Mesenteric fat pad (tissue), 1 donor: ENCODE measurements at places on chromosomes 1 and 21.

GRCh38 chr1:231236938-231237337 is 4.1 kb upstream of the GNPAT start:
- DNase-seq = no peak

DNA sequence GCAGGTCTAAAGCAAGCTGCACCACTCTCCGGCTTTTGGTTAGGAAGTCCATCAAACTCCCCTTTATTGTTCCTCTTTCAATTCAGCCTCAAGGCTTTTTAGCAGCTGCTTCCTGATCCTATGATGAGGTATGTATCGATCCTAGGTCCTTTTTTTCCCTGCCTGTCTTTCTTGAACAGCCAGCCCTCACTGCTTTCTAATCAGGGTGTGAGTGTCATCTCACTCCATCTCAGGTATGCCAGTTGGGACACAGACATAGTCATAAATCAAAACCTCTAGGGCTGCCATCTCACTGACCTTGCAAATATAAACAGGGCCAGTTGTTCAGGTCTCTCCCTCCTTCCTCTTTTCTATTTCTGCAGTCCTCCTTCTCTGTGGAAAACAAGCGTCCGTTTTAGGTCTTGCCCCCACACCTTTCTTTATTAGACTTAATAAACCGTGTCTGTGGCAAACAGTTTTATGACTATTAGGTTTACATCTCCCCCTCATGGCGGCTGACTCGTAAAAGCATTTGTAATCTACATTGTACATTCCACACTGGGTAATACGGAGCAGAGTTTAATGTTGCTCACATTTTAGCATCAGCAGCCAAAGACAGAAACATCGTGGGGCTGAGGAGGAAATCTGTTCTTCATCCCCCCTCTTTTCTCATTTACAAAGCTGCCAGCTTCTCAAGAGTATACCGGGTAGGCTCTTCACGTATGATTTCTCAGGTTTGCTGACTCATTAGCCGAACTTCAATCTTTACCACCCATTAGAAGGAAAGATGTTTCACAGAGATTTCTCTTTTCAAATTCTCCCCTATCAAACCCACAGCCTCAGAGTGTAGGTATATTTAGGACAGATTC is 11.6 kb downstream of the STYXL2 start:
- no peak for DNase-seq

DNA sequence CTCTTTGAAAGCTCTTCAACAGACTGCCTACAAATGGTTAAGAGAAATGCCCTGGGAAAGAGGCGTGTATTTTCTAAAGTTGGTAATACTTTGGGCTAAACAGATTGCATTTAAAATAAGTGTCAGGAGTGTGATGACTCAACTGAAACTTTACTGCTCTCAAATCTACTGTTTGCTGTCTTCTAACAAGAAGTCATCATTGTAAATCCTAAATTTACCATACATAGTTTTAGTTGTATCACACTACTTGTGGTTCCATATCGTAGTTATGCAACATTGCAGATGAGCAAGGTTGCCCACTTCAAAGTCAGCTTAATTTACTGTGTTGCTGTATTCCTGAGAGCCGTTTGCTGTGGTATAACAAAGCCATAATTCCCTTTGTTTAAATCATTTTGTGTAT is 59.6 kb downstream of the RGS21 start:
- no peak for DNase-seq

GRCh38 chr1:54480525-54480848 is 67.5 kb upstream of the ACOT11 start:
- no peak for DNase-seq

GRCh38 chr1:77538956-77539518 is 143.4 kb downstream of the ZZZ3 start:
- DNase-seq = no peak

- DNase-seq = no peak
Observed at GRCh38 chr1:226814751-226815537, 55.5 kb upstream of the PSEN2 start.

GRCh38 chr1:66418021-66418420 is 115.9 kb upstream of the SGIP1 start:
- DNase-seq = no peak

DNA sequence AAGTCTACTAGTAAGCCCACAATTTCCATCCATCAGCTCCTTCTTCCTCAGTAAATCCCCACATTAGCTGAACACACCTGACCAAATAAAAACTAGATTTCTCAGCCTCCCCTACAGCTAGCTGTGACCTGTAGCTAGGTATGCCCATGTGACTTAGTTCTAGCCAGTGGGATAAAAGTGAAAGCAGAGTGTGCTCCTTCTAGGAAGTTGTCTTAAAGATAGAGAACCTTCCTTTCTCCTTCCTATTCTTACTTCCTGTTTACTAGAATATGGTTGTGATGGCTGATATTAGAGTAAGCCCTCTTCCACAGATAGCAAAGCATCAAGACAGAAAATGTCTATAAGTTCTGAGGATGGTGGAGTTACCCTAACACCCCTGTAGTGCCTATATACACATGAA is 67.0 kb downstream of the PIK3R3 start:
- DNase-seq = no peak

DNA sequence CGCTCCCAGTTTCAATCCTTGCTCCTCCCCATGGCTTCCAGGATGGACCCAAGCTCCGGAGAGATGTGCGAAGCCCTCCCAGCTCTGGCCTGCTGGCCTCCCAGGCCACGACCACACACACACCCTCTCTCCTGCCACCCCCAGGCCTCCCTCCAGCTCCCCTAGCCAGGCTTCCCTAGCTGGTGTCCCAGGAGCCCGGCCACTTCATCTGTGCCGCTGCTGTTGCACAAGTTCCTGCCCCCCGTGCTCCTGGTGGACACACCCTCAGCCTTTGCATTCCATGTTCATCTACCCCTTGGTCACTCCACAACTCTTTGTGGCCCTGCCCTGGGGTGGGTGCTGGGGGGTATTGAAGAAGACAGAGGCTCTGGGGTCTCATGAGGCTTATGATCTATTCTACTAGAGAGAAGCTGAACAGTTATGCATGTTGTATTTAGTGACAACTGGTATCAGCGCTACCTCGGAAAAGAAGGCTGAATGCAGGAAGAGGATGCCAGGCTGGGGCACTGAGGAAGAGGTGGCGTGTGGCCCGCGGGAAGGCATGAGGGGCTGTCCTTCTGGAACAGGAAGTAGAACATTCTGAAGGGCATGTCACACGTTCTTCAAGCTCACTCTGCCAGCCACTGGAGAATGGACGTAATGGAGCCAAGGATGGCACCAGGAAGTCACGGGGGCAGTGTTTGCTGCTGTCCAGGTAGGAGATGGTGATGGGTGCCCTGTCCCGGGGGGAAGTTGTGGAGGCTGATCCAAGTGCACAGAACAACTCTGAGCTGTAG is 172.4 kb downstream of the PSMG1 start:
- no peak for DNase-seq

DNA sequence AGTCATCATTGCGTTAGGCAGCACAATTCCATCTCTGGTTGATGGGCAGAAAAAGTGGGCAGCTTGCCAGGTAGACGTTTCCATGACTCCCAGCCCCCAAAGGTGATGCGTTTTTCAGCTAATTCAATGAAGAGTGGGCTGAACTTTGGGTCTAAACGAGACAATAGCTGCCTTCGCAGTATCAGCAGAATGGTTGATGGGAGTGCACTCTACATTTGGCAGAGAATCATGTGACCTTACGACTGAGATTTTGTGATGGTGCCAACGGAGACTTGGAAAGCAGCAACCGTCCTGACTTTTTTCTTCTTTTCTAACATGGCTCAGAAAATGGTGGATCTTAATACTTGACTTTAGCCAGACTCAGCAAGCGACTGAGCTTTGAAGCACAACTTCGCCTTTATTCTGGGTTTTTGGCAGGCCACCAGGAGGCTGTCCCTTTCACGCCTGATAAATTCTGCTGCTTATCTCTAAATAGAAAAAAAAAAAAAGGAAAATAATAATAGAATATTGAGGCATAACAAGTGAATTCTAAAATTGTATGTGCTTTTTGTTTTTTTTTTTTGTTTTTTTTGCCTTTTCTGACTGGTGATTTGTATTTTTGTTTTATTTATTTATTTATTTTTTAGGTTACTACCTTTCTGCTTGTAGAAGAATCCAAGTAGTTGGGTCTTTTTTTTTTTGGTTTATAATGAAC is 804.8 kb downstream of the USP25 start:
- DNase-seq = no peak

GRCh38 chr1:166354406-166354805 is 187.6 kb upstream of the FAM78B start:
- no peak for DNase-seq

GRCh38 chr1:198880818-198881597 is 242.2 kb downstream of the PTPRC start:
- DNase-seq = no peak

DNA sequence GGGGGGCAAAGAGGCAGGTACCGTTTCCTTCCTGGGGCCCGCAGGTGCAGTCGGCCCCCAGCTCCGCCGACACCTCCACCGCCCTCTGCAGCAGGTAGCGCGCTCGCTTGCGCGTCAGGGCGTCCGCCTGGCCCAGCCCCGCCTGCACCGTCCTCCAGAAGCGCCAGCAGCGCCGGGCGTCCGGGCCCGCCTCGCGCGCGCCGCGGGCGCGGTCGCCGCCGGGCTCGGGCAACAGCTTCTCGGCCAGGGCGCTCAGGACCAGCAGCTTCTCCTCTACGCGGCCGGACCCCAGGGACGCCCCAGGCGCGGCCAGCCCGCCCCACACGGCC is 863 bp downstream of the TARBP1 start:
- no peak for DNase-seq

DNA sequence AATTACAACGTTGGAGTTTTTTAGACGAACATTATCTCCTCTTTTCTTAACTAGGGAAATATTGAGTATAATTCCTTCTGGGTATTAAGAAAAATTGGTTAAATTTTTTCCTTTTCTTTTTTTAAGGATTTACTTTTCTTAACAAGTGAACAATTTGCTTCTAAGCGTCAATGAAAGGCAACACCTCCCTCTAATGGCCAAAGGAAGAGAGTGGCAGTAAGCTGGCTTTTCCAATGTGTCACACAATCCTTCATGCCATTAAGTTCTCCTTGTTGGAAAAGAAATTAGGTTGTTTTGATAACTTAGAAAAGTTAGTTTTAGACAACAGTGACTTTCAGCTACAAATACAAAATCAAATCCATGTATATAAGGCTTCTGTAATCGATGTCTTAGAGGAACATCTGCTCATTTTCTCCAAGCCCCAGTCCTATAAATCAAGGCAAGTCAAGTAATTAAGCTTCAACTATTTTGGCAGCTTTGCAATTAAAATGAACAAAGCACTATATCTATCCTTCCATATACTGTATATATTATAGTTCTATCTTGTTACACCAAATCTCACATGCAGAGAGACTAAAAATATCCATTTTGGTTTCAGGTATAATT is 62.8 kb downstream of the EDEM3 start:
- no peak for DNase-seq

DNA sequence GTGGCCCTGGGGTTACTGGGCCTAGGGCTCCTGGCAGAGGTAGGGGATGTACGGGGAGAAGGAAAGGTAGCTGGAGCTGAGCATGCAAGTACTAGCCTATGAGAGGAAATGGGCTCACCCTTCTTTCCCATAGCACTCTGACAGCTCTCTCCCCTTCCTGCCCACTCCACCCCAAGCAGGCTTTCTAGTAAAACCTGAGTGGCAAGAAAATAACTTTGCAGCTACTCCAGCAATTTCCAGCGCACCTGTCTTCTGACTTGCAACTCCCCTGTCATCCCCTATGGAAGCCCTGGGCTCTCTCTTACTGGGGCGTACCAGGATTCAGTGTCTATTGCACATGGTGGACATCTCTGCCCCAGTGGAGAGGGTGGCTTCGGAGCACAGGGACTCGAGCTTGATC is 6.7 kb upstream of the IVL start:
- DNase-seq = no peak

- no peak for DNase-seq
Observed at GRCh38 chr1:156833603-156834002, 17.0 kb upstream of the SH2D2A start.

DNA sequence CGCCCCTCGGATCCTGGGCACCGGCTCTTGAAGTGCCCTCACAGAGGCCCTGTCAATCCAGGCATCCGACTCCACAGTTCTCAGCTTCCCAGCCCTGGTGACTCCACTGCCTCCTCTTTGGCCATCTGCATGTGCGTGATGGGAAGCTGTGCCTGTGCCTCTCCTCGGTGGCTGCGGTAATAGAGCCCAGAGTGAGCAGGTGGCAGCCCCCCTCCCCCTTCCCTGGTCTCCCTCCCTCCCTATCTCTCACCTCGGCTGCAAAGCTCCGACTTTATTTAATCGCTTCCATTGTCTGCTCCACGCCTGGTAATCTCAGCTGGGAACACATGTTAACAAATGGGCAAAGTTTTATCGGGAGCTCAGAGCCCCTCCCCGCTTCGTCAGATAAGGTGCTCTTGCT is 91.9 kb downstream of the IGSF21 start:
- DNase-seq = no peak

DNA sequence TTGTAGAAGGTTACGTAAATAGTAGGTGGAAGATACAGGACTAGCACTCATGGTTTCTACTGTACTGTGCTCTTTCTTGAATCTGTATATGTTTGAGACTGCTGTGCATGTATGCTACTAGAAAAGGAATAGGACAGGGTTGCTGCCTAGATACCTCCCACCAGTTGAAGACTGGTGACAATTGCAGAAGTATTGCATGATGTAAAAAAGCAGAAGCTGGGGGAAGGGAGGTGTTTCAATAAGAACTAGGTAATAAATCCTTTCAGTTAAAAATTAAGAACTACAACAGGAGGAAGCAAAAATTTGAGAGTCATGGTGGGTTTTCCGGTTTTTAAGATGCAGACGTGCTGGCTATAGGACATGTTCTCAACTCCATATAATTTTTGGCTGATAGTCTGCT is 88.1 kb downstream of the CCDC30 start:
- no peak for DNase-seq

DNA sequence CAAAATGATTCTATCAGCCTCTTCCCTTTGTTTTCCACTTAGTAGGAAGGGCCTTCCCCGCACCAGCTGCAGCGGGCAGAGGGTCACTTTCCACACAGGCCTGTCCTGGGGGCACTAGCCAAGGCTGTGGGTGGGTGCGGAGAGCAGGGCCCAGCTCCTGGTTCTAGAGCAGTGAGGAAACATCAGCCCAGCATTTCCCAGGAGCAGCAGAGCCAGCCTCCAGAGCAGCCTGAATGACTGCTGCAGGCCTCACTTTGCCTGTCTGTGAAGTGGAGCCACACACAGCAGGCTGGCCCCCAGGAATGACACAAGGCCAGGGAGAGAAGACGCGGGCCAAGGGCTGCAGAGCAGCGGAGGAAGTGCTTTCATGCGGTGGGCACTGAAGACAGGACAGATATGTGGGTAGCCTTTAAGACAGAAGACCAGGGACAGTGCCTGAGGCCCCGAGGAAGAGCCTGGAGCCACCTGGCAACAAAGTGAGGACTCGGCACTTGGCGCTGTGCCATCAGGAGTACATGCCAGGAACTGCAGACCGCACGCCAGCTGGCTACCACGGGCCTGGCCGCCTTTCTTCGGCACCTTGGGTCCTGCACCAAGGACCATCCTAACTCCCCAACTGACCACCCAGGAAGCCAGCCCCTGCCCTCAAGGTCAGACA is 42.0 kb downstream of the ACOT7 start:
- no peak for DNase-seq

DNA sequence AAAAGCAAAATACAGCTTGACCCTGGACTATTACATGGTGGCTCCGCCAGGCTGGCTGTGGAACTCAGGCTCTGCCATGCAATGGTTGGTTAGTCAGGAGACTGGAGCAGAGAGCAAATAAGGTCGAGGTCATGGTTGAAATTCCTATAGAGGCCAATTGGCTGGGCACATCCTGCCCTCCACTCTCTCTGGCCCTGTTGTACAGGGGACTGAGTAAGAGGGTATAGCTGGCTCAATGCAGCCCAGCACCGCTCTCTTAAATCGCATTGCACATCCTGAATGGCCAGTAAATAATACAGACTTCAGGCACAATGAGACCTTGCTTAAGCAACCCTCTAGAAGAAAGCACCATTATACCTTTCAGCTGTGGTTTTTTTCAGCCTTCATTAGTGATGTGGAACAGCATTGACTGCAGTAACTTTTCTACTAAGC is 59.3 kb upstream of the PPP2R5A start:
- no peak for DNase-seq
